ENCODE measurements at places on chromosomes 11 and 22.

DNA sequence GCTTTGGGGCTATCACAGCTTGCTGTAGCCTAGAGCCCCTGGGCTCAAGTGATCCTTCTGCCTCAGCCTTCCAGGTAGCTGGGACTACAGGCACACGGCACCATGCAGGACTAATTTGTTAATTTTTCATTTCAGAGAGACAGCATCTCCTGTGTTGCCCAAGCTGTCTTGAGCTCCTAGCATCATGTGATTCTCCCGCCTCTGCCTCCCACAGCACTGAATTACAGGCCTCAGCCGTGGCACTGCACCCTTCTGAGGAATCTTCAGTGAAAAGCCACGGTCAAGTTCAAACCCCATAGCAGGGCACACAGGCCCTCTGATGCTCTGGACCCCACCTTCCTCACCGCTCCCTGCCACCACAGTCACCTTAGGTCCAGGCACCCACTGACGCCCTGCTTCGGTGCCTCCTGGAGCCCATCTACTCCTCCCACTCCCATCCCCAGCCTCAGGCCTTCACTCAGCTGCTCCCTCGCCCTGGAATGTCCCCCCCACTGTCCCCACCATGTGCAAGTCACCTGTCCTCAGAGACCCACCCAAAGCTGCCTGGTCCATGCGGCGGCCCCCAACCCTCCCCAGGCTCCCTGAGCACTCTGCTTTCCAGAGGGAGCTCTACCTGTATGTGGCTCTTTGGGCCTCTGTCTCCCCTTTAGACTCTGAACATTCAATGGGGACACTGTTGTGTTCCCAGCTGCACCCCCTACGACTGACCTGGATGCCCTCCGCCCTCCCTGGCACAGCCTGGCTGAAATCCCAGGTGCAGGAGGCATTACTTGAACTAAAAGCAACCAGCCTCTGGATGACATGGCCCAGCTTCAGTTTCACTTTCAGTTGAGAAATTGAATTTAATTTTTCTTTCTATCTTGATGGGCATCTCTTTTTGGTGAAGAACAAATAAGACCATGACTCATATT is 1.6 kb downstream of the APOL2 start:
- peak; percentile 41 for DNase-seq

- DNase-seq = no peak
Observed at GRCh38 chr11:70049045-70049444, 29.1 kb upstream of the ANO1 start.

GRCh38 chr11:63767267-63767564 is 1.4 kb downstream of the ZFTA start:
- DNase-seq = no peak

DNA sequence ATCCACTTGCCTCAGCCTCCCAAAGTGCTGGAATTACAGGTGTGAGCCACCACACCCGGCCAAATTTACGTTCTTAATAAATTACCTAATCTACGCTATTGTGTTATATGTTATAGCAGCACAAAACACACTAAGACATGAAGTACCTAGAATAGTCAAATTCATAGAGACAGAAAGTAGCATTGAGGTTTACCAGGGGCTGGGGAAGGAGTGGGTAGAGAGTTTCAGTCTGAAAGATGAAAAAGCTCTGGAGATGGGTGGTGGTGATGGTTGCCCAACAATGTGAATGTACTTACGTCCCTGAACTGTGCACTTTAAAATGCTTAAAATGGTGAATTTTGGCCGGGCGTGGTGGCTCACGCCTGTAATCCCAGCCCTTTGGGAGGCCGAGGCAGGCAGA is 65.7 kb upstream of the NUP50 start:
- DNase-seq = no peak

DNA sequence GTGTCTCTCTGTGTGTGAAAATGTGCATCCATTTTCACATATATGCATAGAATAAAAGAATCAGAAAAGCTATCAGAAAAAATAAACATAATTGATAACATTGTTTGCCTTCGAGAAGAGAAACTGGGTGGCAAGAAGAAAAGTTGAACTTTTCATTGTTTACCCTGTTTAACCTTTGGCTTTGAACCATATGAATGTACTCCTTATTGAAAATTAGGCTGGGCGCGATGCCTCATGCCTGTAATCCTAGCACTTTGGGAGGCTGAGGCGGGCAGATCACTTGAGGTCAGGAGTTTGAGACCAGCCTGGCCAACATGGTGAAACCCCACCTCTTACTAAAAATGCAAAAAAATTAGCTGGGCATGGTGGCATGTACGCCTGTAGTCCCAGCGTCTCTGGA is 11.9 kb upstream of the OR9Q1 start:
- DNase-seq = no peak

Measured in dermis blood vessel endothelial cell (primary cell).